Hindlimb muscle (tissue), 1 donor: ENCODE measurements at places on chromosomes 11 and 22.

DNA sequence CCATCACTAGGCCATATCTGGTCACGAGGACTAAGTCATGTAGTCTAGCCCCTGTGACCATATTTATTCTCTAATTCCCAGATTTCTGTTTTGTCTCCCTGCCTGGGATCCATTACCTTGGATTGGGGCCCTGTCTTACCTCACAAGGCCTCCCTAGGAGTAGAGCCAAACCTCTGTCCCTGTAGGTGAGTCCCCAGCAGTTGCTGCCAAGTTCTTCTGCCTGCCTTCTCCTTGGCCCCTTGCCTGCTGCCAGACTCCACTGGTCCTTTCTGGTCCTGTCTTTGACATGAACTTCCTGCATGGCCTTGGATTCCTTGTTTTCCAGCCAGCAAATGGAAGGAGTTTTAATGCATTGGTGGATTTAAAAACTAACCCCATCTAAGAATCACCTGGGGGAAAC, 35.6 kb upstream of the CADM1 start:
- DNase-seq = no peak

GRCh38 chr11:7691759-7692350, 14.4 kb downstream of the OVCH2 start:
- DNase-seq = no peak

DNA sequence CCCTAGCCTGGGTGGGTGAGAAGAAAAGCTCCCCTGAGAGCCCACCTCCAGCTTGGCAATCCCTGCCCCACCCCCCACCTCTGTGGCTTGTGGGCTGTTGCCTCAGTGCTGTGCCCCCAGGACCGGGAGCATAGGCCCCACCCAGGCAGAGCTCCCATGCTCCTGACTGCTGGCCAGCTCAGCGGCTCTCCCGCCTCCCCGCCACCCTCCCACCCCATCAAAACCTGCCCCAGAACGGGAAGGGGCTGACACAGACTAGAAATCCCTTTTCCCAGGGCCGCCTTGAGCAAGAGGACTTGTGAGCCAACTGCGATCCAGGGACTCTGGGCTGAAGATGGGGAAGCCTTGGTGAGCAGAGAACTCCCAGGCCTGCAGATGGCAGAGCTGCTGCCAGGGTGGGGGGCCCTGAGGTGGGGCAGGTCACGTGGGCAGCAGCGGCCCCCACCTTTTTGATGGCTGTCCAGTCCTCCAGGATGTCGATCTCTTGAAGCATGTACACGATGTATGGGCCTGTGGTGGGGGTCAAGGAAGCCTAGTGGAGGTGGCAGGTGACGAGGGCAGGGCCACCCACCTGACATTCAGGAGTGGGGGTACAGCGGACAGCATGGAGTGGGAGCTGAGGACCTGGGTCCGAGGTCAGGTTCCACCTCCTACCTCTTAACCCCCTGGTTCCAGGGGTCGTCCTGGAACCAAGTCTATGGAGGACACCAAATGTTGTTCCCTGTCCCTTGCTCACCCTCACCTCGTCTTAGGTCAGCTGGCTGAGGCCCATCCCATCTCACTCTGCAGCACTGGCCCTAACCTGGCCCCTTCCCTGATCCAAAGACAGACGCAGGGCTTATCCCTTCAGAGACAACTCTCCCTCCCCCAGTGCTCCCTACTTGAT, 2.3 kb upstream of the RIN1 start:
- DNase-seq = no peak

DNA sequence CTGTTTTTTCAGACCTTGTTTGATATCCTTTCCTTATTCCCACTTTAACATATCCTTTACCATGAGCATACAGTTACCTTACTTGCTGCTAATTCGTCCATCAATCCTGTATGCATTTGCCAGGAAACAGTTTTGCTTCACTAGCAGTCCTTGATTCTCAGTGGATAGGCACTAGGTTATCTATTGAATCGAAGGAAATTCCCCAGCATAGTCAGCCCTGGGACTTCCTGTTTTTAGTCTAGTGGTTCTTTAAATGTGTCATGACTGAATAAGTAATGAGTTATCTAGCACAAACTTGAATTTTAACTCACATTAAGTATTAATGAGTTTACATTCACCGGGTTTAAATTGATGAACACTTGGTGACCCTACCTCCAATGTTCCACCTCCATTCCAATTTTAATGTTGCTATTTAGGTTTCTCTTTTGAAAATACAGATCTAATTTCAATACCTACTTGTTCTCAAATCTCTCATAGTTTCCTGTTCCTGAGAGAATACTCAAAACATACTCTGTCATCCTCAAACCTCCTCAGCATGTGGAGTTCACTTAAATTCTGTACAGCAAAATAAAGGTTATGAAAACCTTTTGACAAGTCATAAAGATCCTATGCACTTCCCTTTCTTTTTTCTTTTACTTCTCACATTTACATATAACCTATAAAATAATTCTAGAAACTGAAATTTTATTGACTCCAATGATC, 1375.1 kb upstream of the TENM4 start:
- DNase-seq = no peak

DNA sequence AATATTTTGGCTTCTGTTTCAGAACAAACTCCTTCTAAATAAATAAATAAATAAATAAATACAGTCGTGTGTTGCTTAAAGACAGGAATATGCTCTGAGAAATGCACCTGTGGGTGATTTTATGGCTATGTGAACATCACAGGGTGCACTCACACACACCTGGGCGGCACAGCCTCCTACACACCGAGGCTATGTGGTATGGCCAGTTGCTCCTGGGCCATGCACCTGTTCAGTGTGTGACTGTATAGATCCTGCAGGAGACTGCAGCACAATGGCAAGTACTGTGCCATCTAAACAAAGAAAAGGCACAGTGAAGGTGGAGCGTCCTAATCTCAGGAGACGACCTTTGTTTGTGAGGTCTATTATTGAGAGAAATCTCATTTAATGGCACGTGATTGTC, 1281.1 kb downstream of the TBC1D22A start:
- DNase-seq = no peak
